ENCODE measurements at places on chromosomes 6 and 20.

DNA sequence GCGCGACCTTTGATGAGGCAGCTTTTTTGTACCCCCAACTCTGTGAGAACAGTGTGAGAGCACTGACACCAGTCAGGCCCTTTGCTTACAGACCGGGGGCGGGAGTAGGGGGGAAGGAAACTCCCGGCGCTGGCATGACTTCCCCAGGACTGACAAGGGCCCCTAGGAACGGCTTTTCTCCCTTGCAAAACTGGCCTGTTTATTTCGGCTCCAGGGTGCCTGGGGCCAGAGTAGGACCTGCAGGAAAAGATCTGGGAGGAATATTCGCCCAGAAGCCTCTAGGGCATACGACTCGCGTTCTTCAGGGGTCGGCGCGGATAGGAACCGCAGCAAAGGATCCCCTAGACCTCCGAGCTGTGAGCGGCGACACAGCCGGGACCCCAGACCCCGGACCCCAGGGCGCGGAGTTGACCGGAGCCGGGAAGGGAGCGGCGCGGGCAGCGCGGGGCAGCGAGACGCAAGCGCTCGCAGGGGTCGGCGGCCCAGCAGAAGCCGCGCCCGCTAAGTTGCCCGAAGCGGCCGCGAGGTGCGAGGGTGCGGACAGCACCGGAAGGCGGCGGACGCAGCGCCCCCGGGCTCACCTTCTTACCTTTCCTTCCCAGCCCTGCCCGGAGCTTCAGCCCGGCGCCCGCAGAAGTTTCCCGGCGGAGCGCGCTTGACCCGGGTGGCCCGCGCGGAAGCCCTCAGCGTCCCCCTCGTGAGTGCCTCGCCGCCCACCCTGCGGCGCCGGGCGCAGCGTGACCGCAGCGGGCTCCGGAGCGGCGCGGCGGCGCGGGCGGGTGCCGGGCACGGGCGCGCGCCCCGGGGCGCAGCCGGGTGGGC is at the start of gene POPDC3:
Gene POPDC3 (minus strand): TSS at position 771 of the 822 bp plus-strand sequence. CDS start 18,105 bp downstream, outside the sequence.
- peak; percentile 60 for DNase-seq

DNA sequence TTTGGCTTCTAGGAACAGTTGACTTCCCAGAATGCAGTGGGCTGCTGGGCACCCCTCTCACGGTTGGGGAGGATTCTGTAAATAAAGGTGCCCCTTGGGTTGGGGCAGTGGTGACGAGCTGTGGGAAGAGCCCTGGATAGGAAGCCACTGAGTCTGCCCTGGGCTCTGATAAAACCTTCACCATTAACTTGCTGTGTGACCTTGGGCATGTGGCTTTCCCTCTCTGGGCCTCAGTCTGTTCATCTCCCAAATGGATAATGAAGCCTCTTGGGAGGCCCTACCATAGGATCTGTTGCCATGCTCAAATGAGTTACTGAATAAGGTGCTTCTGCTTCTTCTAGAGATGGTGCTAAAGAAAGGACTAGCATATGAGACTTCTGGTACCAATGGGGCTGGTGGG is 3.7 kb downstream of the CRIP3 start:
- no peak for DNase-seq

- no peak for DNase-seq
Measured at GRCh38 chr6:44133981-44134711, 6.8 kb downstream of the TMEM63B start.

- no peak for DNase-seq
Measured at GRCh38 chr6:136144251-136145023, 105.7 kb downstream of the MTFR2 start.

GRCh38 chr6:168126566-168127383 is 47.8 kb upstream of the FRMD1 start:
- DNase-seq = no peak

- no peak for DNase-seq
Measured at GRCh38 chr20:36582322-36582721, 8.9 kb downstream of the TGIF2 start.

DNA sequence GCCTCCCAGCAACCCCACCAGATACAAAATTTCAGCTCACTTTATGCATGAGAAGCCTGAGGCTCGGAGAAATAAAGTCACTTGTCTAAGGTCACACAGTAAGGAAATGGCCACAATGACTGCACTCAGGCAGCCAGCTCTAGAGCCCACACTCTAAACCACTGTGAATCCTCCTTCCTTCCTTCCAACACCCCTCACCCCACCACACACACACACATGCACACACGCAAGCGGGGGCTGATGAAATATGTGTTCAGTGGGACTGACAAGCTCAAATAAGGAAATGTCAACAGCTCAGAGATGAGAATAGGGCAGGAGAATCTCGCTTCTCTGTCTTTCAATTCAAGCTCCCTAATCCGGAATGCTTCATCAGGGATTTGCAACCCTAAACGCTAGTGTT is 6.0 kb upstream of the BPIFA1 start:
- DNase-seq = no peak

DNA sequence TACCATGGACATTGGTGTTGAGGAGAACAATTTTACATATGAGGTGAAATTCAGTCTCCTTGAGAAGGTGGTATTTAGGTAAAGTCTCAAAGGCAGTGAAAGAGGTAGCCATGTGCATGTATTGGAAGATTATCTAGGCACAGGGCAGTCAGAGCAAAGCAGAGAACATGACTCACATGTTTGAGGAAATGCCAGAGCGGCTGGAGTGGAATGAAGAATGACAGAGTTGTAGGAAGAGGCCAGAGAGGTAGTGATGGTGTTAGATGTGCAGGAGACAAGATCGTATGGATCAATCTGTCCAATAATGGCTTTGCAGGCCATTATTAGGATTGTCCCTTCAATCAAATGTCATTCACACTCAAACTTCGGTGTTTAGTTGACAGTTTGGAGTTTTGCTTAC is 449.4 kb upstream of the PTCHD4 start:
- peak; percentile 61 for DNase-seq

DNA sequence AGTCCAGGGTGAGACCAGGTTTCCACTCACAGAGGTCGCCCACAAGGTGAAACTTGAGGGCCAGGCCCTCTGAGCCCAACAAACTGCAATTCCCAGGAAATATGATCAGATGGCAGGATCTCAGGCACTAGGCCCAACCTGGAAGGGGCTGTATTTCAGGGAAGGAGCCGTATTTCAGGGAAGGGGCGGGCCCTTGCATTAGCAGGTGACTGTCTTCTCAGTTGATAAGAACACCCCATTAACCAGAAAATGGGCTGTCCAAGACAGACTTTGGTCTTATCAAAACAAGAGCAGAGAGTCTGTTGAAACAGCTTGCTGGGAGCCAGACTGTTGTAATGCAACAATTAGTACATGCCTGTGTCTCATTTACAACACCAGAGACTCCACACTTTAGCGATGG is 10.9 kb upstream of the BNIP5 start:
- no peak for DNase-seq

- DNase-seq = peak; percentile 77
Measured at GRCh38 chr20:60036746-60037499, 78.7 kb downstream of the CDH26 start.

- no peak for DNase-seq
Measured at GRCh38 chr6:82066991-82067411, 180.5 kb downstream of the IBTK start.

DNA sequence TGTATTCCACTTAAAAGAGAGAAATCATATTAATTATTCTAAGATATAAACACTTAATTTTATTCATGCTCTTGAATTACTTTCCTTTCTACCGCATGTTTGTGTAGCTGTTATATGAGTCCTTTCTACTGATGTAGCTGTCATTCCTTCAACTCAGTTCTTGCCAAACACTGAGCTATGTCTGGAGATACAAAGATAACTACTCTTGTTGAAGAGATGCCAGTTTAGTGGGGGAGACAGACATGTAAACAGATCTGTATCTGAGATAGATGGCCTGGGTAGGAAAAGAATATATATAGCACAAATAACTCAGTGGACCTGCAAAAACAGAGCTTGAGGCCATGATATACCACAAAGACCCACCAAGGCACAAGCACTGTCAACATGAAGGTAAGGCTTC is 157.3 kb downstream of the BTBD9 start:
- peak; percentile 8 for DNase-seq

Data from EL (cell line).